Fibroblast of the conjunctiva (primary cell): ENCODE measurements at places on chromosomes 5 and 9.

GRCh38 chr9:115058684-115059315 lies 59.2 kb downstream of the TNC start:
- peak; percentile 27 for DNase-seq

DNA sequence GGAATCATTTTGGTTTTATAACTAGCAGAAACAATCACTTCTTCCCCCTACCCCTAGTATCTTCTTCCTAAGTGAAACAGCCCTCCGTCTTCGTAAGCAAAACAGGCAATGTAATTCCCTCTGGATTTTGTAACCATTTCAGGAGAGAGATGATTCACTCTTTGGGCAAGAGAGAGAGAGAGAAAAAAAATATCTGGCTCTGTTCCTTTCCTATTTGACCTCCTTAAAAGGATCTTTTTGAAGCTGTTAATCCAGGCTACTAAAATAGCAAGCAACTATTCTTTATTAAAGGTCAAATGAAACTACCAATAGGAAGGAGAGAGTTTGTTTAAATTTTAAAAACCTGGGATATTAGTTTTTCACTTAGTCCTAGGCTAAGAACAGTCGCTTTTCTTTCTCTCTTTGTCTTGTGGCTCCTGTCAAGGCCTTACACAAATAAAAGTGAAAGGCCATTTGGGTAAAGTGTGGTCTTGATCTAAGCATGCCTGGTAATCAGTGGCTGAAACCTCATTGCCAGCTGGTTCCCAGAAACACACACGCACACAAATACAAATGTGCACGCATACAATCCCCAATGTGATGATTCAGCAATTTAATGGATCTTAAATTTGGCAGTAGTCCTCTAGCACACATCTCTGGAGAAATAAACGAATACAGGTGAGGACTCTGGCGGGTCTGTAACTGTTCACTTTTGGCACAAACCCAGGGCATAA lies 70.2 kb downstream of the PRUNE2 start:
- peak; percentile 90 for DNase-seq

- DNase-seq = no peak
These were observed 26.8 kb downstream of the PAX5 start for GRCh38 chr9:37007295-37007694.

DNA sequence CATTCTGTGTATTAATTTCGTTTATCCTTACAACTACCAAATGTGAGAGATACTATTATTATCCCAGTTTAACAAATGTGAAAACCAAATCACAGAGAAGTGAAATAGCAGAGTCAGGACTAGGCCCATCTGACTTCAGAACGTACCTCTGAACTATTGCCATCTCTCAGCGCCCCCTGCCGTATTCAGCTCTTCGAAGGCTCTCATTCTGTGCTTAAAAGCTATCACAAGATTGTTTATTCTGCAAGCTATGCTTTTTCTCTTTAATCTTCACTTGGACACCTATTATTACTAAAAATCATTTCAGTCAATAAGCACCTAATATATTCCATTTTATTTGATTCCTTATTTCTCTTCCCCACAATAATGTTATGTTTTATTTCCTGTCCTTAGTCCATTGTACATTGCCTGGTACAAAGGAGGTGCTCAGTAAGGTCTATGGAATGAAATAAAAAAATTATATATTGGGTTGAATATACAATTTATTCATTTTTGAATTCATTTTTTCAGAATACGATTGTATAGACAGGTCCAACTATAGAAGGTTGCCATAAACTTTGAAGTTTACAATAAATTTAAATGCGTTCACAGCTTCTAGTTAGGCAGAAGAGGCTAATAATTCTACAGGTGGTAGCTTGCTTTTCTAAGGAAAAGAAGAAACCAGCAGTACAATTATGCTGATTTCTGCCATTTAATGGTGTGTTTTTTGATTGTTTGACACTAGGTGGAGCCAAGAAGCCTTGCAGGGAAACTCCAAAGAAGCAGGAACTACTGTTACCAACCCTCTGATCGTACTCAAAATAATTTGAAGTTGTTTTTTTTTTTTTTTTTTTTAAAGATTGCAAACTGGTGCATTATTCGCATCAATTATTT lies 202.2 kb upstream of the DMRTA1 start:
- DNase-seq = peak; percentile 40

DNA sequence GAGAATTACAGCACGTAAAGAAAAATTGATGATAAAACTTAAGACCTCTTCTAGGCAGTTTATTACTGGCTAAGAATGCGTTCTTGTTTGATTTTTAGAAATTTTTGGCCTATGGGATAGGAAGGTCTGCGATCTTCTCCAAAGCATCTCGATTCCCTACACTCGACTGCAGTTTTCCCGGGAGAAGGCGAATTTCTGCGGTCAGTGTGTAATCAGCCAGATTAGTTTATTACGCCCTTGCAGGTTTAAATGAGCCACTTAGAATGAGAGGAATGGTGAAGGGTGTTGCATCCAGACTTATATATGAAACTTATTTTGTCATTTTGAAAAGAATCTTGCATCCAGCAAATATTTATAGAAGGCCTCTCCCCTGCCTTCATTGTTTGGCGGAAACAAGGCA lies 1.2 kb downstream of the MTAP start:
- DNase-seq = no peak

GRCh38 chr9:95143591-95144561 lies 173.6 kb downstream of the FANCC start:
- peak; percentile 96 for DNase-seq

DNA sequence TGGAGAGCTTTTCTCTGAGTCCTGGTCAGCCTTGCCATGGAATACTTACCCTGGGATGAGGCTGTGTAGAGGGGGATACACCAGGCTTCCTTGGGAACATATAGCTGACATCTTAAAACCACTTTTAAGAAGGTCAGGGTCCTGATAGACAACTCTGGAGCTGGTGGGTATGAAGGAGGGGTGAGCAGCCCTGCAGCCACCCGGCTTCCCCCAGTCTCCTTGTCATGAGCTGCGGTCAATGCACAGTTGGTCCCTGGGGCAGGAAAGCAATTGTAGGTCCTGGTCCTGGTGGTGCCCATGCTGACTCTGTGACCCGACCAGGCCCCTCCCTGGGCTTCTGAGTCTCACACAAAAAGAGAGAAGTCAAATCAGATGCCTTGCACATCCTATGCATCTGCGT lies 63.6 kb downstream of the MRPL36 start:
- DNase-seq = no peak

GRCh38 chr5:93359296-93359959 lies 221.6 kb downstream of the NR2F1-AS1 start:
- DNase-seq = peak; percentile 45

GRCh38 chr5:178348356-178349074 lies 115.9 kb upstream of the PHYKPL start:
- no peak for DNase-seq

- DNase-seq = no peak
These were observed 551.0 kb downstream of the ZNF608 start for GRCh38 chr5:124195411-124195810.

DNA sequence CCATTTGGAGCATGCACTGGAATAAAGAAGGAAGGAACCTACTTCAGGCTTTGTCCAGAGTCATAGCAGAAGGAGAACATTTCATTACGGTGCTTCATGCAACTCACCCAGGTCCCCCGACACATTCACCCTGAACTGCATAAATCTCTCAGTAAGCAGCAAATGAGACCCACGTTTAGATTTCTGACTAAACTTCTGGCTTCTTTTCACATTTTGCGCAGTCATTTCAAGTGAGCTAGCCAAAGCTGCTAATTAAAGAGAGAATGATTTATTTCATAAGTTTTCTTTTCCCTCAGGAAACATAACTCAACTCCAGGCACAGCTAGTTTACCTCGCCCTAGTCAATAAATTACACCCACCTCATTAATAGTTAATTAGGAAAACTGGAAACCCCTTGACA lies 88.6 kb upstream of the GAS1 start:
- no peak for DNase-seq

- no peak for DNase-seq
These were observed 52.2 kb downstream of the GABBR2 start for GRCh38 chr9:98656511-98656910.

DNA sequence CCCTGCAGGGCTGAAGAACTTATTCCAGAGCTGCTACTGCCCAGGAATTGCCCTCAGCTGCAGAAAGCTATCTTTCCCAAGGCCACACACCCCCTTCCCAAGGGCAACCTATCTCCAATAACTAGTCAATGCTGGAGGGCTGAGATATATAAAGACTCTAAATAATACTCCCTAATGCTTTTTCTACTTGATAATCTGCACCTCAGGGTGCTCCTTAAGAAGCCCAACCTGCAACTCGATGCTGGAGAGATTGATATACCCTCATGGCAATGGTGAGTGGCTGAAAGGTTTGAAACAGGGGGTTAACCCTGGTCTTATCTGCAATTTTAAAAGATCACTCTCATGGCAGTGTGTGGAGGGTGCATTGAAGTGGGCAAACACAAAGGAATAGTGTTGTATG lies 142.7 kb upstream of the APC start:
- no peak for DNase-seq

- peak; percentile 66 for DNase-seq
These were observed 52.7 kb downstream of the RNF145 start for GRCh38 chr5:159156426-159157238.

- no peak for DNase-seq
These were observed 33.6 kb downstream of the TMOD1 start for GRCh38 chr9:97534961-97535594.

- no peak for DNase-seq
These were observed 90.6 kb downstream of the FANCC start for GRCh38 chr9:95226921-95227320.

DNA sequence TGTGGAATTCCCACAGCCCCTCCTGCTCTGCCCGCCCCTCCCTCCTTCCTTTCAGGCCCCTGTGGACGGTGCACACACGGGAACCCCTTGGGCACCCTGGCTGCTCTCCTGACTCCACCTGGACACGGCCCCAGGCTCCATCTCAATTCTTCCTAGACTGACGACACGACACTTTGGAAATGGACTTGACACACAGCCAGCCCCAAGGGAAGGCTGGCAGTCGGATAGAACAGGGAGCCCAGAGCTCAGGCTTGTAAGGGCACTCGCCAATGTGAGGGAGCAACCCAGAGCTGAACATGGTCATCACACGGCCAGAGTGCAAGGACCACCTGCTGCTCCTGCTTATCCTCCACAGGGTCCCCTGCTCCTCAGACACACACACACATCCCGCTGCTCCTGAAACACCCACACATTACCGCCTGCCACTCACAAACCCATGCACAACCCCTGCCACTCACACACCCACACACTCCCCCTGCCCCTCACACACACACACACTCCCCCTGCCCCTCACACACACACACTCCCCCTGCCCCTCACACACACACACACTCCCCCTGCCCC lies 8.9 kb downstream of the SLC9A3 start:
- no peak for DNase-seq

DNA sequence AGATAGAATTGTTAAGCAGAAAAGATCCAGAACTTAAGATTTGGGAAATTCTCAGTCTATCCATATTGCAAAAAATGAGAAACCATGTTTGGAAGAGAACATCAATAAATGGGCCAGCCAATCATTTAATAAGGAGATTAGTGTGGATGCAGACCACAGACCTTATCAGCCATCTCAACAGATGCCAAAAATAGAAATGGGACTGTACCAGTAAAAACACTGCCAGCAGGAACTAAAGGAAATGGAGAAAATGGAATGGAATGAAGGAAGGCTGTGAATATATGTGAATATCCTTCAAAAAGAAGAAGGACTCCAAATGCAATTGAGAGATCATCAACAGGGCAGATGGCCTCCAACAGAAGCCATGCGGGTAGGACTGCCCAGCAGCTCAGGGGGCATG lies 52.7 kb upstream of the ZNF618 start:
- DNase-seq = no peak

DNA sequence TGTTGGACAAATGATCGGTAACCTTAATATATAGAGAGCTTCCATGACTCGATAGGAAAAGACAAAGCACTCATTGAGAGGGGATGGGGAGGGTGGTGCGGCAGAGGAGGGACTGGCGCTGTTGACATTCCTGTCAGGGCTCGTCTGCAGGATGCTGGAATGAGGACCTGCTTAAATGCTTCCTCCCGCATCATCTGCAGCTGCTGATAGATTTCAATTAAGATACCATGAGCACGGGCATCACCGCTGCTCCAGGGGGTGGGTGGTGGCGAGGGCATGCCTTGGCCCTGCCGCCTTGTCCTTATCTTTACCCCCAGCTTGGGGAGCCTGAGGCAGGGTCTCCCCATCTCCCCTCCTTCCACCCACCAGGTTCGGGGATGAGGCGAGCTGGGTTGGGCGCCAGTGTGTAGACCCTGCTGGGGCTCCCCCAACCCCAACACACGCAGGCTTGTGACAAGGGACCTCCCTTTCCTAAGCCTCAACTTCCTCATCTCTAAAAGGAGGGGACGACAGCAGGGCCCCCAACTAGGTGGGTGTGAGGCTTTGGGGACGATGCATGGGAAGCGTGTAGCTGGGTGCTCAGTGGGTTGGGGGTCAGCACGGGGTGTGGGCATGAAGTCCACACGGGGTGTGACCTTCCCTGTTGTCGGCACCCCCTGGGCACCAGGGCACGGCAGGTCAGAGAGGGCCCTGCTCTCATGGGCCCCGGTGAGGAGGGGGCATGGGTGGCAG lies 11.7 kb upstream of the QRFP start:
- no peak for DNase-seq

- no peak for DNase-seq
These were observed 205.5 kb upstream of the PTGER4 start for GRCh38 chr5:40474250-40474649.

GRCh38 chr5:43973908-43974307 lies 370.9 kb downstream of the NNT start:
- no peak for DNase-seq

DNA sequence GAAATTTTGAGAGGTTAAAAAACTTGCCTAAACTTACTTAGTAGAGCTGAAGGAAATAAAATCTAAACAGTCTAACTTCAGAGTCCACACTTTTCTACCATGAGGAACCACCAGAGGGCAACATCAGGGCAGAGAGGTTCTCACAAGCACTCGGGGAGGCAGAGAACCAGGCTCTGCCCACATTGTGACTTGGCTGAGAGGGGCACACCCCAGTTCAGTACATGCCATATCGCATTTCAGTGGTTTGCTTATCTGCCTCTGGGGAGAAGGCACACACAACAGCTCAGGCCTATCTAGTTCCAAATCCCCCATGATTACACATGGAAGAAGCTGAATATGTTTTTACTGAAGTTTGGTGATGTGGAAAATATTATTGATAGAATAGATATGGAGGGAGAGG lies 49.2 kb downstream of the EQTN start:
- DNase-seq = peak; percentile 30

DNA sequence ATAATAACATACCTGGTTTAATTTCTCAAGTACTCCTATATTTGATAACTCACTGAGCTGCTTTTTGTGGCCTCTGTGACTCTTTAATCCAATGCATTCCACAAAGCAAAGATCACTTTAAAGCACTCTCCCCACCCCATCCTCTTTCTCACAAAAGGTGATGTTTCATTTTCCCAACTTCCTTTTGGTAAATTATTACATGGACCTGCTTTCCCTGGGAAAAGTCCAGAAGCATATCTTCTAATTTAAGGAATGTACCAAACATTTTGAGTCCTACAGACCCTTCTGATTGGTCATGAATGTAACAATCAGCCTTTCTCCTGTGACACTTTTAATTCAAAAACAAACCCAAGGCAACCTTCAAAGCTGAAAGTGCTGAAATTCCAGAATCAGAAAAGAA lies 71.1 kb downstream of the MLLT3 start:
- no peak for DNase-seq
